NCI-H774 (cell line): ENCODE measurements at places on chromosomes 1 and 21.

DNA sequence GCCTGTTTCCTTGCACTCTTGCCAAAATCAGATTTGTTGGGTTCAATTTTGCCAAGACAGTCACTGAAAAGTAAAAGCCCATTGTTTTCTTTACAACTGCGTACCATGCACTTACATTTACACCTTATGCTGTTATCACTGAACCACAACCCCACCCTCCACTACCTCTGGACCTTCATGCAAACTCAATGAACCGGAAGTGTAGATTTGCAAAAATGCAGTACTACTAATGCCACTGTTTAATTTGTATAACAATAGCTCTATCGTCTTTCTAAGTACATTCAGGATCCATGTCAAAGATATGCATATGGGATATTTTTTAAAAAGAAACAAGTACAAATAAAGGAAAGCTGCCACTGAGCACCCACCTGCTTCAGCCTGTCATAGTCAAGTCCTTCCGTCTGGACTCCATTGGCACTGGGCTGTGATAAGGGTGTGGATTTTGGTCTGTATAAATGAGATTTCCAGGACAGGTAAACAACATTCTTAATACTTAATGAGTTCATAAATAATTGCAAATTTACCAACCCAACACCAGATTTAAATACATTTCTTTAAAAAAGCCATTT is 72.9 kb upstream of the LBR start:
- DNase-seq: no peak

GRCh38 chr1:53517821-53518352 is 58.7 kb downstream of the DMRTB1 start:
- DNase-seq: no peak

DNA sequence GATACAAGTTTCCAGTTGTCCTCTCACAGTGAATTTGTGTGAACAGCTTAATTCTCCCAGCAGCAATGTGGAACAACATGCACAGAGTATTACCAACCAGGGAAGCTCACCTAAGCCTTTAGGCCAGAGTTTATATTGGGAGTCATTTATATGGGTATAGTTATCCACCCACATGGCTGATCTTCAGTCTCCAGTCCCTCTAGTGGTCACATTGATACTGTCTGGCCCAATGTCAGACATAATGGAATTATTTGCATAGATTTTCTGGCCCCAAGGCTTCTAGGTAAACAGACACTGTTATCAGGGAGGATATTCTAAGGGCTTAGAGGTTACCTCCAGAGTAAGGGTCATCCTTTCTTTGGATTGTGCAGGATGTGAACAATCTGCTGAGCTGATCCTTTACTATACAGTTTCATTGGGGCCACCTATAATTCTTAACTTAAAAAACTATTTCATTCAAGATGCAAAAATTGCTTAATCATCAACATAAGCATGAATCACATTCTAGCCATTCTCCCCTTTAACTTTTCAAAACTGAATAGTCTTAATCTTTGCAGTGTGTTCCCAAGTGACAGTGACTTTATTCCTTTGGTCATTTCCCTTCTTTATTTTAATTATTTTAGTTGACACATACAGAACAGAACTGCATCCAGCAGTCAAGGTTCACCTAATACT is 210.9 kb downstream of the LTN1 start:
- no peak for DNase-seq

DNA sequence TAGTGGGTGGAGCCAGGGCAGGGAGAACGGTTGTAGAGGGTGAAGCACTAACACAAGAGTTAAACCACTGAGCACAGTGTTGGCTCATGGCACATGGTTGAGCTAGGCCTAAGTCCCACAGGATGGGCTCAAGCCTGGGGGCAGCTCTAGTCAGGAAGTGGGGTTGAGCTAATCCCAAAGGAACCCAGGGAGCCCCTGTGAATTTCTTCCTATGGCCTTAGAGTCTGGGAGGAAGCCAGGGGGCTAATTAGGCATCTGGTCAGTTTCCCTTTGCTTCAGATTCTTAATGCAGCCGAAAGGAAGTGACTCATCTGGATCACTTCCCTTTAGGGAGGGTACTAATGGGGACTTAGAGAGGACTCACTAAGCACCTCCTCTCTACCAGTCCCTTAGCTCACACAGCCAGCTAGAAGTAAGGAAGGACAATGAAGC is 10.1 kb downstream of the CFAP45 start:
- no peak for DNase-seq

DNA sequence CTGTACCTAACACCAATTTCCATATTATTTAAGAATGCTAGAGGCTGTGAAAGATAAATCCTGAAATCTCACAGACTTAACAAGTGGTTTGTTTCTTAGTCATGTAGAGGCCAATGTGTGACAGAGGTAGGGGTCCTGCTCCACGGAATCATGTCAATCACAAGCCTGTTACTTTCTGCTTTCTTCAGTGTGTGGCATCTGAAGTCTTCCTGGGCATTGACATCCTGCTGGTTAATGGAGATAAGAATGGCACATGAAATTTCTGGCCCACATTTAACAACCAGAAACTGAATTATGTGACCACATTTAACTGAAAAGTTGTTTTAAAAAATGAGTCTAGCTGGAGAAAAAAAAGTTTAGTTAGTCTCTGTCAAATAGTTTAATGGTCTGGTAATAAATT is 68.3 kb upstream of the PLA2G4A start:
- no peak for DNase-seq

DNA sequence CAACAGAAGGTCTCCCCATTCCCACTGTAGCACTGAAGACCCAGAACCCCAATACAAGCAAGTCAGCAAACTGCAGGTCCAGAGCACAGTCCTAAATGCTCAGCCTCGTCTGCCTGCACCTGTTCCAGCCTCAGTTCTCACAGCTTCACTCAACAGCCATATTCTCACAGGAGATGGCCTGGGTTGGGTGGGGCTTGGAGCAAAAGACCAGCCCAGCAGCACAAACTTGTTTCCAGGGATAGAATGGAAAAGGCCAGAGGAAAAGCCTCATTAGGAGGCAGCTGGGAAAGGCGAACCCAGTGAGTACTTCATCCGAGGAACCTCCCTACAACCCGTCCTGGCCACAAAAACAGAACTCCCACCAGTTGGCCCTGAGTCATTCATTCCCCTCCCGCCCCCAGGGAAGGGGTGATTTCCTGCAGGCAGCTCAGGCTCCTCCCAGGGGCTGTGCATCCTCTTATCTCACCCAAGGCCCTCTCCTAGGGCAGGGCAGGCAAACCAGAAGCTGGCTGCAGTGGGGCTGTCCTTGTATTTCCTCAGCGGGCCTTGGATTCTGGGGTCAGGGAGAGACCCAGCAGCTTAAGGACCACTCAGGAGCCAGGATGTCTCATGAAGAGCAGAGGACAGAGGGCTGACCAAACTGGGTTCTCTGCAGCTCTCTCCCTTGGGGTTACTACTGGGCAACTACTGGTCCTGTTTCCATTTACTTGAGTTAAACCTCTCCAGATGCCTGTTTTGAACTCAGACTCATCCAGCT is 7.4 kb upstream of the MPL start:
- no peak for DNase-seq

DNA sequence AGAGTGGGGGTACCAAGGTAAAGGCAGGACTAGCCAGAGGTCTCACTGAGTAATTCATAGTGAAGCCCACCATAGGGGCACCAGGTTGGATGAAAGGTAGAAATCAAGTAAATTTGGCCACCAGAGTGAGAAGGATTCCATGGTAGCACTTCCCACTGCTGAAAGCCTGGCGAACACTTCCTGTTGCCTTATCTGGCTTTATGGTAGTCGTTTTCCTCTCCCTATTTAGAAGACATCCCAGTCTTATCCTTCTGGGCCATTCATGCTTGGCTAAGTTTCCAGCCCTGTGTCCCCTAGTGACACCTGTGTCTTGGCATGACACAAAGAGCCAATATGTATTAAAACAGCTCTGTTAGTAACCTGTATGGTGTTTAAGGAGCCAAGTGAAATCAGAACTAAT is 74.3 kb upstream of the SIPA1L2 start:
- DNase-seq: peak; percentile 27

GRCh38 chr1:61114178-61114870 is 32.0 kb downstream of the NFIA start:
- no peak for DNase-seq

- no peak for DNase-seq
Measured at GRCh38 chr1:57036641-57037579, 71.1 kb upstream of the C8B start.
